AG08395 (cell line): ENCODE measurements at places on chromosomes 7 and 10.

GRCh38 chr7:73449422-73449821, 15.8 kb downstream of the FZD9 start:
- DNase-seq: no peak

GRCh38 chr7:27303026-27303425, 60.4 kb downstream of the EVX1 start:
- no peak for DNase-seq

- DNase-seq: no peak
These were observed 249.8 kb downstream of the PTEN start for GRCh38 chr10:88113232-88113631.

DNA sequence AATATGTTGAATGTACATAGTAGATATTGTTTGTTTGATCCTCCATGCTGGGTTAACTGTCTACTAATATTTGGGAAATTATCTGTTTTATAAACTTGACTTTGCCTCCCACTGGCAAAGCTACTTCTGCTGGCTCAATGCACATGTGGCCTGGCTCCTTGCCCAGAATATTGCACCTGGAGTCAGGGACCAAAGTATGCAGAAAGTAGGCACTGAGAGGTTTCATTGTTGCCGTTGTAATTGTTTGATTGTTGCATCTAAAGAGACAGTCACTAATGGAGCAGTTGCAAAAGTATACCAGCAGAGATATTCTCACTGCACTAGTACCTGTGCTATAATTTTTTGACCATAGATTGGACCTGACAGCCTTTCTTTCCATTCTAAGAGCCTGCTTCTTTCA, 137.8 kb upstream of the CNTNAP2 start:
- DNase-seq: no peak

DNA sequence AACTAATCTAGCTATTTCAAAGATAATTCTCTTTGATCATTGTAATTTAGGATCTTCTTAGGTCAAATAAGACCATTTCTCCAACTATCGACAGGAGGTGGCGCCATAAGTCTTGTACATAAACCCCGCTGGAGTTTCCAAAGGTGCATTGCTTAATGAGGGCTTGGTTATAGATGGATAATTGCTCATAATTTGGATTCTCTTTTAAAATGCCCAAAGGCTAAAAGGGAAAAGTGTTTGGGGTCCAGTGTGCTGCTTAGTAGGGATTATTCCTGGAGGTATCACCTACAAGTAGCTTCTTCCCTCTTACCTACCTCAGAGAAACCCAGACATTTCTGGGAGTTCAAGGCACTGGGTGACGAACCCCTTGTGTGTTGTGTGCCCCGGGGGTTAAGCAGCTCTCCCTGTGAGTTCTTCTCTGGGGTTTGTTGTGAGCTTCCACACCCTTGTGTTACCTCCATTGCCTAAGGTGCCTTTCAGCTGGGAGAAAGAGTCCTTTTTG, 75.2 kb downstream of the PAXIP1 start:
- peak; percentile 73 for DNase-seq

- DNase-seq: no peak
These were observed 619.1 kb upstream of the ANKRD30A start for GRCh38 chr10:36506261-36506660.

- DNase-seq: no peak
These were observed 8.4 kb upstream of the LFNG start for GRCh38 chr7:2510909-2511768.

DNA sequence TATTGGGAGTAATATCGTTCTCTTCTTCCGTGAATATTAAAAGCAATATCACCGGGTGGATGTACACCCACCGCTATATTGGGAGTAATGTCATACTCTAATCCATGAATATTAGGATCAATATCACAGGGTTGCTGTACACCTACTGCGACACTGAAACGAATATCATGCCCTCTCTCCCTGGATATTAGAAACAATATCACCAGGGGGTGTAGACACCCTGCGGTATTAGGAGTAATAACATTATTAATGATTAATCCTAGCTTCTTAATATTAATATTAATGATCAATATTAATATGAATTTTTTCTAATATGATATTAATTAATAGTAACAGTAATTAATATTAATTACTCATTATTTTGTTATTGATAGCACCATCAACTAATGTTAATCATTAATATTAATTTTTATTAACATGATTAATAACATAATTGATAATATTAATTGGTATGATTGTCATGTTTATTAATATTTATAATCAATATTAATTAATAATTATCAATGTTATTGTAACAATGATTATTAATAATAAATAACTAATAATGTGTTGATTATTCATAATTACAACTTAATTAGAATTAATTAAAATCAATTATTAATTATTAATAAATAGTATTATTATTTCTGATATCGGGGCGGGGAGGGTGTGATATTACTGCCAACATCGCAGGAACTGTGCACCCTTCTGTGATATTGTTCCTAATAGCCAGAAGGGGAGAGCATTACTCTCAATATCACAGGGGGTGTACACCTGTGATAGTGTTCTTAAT, 121.3 kb upstream of the C1GALT1 start:
- DNase-seq: no peak

GRCh38 chr7:122595885-122596284, 103.0 kb downstream of the RNF133 start:
- no peak for DNase-seq

DNA sequence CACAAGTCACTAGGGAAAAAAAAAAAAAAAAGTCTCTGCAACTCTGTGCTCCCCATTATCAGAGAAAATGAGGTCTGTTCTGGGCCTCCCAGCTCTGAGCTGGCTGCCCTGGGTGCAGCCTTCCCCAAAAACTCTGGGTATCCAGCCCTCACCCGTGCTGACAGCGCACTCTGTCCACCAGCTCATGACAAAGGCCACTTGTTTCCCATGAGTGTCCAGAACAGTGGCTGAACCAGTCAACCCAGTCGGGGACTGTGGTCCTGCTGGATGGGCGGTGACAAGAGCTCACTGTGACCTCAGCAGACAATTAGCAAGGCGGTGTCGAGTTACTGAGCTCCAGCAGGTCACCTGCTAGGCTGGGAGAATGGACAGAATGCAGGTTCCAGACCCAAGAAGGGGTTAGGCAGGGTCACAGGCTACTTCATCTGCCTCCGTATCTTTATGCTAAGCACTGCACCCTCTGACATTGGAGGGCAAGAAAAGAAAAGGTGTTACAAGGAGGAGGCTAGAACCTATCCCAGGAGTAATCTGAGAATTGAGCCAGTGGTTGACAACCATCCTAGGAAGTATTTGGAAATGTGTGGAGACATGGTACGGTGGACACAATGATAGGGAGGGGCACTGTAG, 37.2 kb downstream of the DLG5 start:
- DNase-seq: no peak

- DNase-seq: no peak
These were observed 92.3 kb downstream of the MAGI2 start for GRCh38 chr7:79361214-79361613.

DNA sequence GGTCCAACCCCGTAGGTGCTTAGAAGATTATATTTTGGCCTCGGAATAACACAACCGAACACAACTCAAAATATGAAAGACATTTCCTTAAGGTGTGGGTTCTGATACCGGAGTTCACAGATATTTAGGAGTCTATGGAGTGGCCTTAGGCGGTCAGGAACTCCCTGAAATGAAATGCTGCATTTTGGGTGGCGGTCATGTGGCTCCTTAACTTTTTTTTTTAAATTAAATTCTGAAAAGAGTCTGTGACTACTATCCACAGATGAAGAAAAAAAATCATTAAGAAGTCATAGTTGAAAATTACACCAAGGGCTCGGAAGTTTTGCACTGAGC, 290.9 kb upstream of the NFE2L3 start:
- DNase-seq: no peak

GRCh38 chr10:77308084-77308732, 329.4 kb downstream of the KCNMA1 start:
- no peak for DNase-seq

DNA sequence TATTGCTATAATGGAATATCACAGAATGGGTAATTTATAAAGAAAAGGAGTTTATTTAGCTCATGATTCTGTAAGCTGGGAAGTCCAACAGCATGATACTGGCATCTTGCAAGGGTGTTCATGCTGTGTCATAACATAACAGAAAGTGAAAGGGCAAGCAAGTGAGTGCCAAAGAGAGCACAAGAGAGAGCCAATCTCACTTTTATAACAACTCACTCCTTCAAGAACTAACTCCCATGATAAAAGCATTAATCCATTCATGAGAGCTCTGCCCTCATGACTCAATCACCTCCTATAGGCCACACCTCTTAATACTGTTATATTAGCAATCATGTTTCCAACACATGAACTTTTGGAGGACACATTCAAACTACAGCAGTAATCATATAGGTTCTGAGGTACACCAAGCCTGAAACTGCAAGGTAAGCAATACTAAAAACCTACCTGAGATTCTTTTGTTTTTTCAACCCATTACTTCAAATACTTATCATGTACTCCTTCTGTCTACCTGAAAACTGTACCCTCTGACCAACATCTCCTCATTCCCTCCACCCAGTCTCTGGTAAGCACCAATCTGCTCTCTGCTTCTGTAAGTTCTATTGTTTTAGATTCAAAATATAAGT, 219.7 kb downstream of the MTERF1 start:
- DNase-seq: no peak

GRCh38 chr7:81187753-81188152, 268.9 kb upstream of the SEMA3C start:
- no peak for DNase-seq
